Activated T-helper 9 cell treated with anti-CD3 and anti-CD28 coated beads, Interleukin-2, amount 50 U/mL, for 16 hours (primary cell): ENCODE measurements at places on chromosomes 7 and 10.

- no peak for DNase-seq
Measured at GRCh38 chr10:122525788-122526187, 34.8 kb upstream of the DMBT1 start.

GRCh38 chr7:46071076-46071475, 150.0 kb upstream of the IGFBP3 start:
- DNase-seq = no peak

GRCh38 chr7:99398891-99399445, 9.4 kb downstream of the PDAP1 start:
- no peak for DNase-seq

DNA sequence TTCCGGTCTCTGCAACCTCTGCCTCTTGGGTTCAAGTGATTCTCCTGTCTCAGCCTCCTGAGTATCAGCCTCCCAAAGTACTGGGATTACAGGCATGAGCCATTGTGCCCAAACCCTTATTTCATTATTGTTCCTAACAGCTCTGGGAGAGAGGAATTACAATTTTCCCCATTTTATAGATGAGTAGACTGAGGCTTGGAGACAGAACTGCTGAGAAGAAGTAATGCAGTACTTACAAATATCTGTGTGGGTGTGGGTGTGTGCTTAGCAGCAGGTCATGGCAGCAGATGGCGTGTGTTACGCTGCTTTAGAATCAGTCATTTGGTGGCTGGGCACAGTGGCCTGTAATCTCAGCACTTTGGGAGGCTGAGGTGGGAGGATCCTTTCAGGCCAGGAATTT, 7.4 kb downstream of the PRKRIP1 start:
- no peak for DNase-seq

- no peak for DNase-seq
Measured at GRCh38 chr7:90579181-90579688, 16.9 kb upstream of the CDK14 start.

DNA sequence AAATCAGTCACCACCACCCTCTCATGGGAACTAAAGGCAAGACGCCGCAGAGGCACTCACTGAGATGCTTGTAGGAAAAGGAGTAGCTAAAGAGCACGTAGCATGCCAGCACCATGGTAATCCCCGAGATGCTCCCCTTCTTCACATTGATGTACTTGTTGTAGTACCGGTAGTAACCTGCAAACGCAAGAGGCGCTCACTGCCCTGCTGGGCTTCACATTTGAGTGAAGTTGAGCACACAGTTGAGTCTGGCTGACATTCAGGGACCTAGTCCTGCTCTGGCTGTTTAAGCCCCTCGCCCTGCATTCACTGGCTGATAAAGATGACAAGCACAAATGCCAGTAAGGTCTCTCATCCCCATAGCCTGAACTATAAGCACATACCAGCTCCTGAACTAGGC, 6.9 kb downstream of the ATP5MF start:
- no peak for DNase-seq

DNA sequence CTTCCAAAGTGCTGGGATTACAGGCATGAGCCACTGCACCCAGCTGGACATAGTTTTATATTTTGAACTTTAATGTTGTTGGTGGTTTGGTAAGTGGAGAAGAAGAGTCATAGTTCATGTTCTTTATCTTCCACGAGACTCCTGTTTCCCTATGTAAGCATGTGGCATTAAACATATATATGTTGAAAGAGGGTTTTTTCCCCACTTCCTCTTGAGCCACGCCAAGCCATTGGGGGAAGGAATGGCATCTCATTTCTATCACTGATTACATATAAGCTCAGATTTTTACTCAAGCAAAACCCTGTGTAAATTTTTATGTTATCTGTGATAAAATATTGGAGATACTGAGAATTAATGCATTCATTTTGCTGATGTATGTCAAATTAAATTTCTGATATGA, 300.4 kb downstream of the PHF14 start:
- no peak for DNase-seq

DNA sequence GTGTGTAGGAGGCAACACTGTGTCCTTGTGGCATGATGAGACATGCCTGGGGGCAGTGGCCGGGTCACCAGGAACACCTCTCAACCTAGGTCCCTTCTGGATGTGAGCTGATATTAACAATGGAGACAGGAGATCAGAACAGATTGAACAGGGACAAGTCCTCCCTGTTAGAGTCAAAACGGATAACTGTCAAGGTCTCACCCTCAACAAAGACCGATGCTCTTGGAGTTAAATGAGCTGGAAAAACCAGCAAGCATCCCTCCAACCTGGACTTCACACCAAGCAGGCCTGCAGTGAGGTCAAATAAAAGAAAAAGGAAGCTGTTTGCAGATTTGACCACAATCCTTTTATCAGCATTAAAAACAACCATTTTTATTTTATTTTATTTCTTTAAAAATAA, 49.0 kb downstream of the SLIT1 start:
- DNase-seq = no peak

DNA sequence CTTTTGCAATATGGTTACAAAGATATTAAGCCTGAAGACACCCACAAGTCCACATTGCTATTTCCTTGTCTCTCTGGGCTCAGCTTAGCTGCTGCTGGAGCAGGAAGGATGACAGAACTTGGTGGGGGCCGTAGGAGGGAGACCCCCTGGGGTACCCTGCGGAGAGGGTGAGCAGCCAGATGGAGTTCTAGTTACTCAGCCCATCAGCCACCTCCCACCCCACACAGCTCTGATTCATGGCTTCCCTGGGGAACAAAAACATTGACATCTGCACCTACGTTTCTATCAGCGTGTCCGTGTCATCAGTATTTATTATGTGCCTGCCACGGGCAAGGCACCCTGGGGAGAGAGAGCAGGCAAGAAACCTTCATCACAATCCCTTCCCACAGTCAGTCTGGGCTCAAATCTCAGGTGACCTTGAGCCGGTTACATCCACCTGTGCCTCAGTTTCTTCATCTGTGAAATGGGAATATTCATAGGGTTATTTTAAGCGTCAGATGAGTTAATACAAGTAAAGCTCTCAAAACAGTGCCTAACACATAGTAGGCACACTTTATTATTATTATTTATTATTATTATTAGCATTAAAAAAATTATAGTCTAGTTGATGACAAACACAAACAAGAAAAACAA, 131.5 kb downstream of the C10orf105 start:
- no peak for DNase-seq

DNA sequence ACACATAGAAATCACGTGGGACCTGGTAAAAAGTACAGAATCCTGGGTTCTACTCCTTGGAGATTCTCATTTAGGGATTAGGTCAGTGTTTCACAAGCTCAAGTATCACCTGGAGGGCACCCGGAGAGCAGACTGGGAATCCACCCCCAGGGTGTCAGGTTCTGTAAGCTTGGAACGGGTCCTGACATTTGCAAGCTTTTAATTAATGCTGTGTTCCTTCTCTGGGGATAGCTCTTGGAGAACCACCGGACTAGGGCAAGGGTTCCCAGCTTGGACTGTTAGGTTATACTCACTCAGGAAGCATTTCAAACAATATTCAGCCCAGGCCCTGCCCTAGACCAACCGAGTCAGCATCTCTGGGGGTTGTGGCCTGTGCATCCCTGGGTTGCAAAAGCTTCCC, 23.0 kb downstream of the TCF7L2 start:
- no peak for DNase-seq

- DNase-seq = no peak
Measured at GRCh38 chr10:128628252-128628651, 502.0 kb upstream of the MKI67 start.

GRCh38 chr7:120806669-120807068, 51.3 kb downstream of the TSPAN12 start:
- DNase-seq = no peak

- DNase-seq = no peak
Measured at GRCh38 chr10:84820596-84820995, 492.2 kb downstream of the CCSER2 start.

GRCh38 chr7:128039544-128039953, 8.3 kb upstream of the LRRC4 start:
- no peak for DNase-seq

DNA sequence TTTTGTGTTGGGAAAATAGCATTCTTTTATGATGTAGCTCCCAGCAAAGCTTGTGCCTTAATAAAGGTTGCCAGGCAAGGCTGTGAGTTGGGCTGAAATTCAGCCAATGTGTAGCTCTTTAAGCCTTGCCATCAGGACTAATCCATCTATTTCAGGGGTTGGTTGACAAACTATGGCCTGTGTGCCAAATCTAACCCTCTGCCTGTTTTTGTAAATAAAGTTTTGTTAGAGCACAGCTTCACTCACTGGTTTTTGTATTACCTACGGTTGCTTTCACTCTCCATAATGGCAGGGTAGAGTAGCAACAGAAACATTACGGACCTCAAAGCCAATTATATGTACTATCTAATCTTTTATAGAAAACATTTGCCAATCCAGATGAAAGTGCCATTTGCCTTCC, 638.1 kb upstream of the POT1 start:
- DNase-seq = no peak

DNA sequence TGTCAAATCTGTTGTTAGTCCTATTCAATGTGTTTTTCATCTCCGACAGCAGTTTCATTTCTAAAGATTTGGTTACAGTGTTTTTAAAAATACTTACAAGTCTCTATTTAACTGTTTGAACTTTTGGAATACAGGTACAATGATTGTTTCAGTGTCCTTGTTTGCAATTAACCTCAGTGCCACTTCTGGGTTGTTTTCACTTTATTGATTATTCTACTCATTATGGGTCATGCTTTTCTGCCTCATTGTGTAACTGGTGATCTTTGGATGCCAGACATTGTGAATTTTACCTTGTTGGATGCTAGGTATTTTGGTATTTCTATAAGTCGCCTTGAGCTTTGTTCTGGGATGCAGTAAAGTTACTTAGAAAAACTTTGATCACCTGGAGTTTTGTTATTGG, 331.3 kb downstream of the AUTS2 start:
- no peak for DNase-seq

DNA sequence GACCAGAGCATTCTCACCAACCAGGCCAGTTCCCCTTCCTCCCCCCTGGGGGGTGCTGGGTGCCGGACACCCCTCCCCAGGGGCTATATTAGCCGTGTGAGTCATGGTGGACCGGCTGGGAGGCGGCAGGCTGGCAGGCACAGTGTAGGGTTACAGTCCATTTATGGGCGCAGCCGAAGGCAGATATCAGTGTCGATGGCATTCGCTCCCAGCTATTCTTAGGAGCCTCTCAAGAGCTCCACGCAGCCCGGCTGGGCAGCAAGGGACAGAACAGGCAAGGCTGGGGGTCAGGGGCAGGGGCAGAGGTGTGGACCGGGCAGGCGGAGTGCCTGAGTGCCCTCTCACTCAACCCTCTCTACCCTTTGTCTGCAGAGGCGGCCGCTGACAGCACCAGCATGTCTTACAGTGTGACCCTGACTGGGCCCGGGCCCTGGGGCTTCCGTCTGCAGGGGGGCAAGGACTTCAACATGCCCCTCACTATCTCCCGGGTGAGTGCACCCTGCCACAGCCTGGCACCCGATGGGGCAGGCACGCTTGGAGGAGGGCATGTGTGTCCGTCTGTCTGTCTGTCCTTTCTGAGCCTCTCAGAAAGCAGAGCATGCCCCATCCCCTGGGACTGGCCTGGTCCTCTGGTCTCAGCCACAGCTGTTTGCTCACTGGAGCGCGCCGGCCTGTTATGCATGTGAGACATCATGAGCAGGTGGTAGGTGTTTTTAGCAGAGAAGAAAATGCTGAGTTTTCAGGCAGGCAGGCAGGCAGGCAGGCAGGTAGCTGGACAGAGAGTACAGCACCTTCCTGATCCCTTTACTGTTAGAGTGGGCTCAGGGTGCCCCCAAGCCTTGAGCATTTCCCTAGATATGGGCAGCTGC, at the start of gene LDB3:
LDB3 (plus strand) TSS at position 215 of the 869 bp plus-strand sequence; CDS start at position 396, 181 bp downstream.
- no peak for DNase-seq

DNA sequence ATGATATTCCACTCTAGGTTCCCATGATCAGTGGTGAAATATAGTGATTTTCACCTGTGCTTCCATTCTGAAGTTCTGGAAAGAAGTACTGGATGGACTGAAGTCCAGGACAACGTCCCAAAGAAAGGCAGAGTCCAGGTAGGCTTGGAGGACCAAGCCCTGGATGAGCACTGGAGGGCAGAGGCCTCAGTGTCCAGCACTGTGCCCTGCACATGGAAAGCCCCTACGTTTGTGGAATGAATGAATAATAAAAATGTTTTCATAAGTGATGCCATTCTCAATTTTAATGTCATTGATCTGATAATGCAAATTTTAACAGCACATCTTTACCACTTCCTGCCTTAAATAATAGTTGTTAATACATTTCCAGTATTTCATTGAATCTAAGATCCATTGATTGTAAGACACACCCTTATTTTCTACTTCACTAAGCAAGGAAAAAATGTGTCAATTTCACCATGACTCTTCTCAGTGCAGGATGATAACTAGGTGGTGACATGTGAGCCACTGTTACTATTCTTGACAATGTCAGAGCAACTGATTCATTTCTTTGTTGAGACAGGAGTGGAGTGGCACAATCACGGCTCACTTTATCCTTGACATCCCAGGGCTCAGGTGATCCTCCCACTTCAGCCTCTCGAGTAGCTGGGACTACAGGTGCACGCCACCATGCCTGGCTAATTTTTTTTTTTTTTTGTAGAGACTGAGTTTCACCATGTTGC, 35.2 kb downstream of the ZNF783 start:
- no peak for DNase-seq

DNA sequence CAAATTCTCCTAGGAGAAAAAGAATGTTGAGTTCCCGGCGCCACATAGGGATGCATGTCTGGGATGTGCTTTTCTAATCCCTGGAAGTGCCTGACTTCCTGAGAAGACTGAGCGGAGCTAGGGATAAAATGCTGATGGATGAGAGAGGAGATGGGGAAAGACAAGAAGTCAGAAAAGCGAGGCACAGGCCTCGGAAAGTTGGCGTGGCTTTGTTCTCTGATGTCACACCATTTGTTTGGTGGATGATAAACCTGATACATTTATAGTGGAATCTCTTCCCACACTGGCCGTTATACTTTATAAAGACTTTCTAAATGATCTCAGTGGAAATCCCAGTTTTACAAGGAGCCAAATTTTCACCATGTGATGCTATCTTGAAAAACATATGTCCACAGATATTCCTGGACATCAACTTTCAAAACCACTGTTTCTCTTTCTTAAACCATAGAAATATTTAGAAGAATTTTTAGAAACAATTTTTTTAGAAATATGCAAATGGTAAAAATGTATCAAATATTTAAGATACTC, 188.8 kb upstream of the SVIL start:
- no peak for DNase-seq

GRCh38 chr10:93062514-93063143, 2.0 kb downstream of the CYP26C1 start:
- no peak for DNase-seq

DNA sequence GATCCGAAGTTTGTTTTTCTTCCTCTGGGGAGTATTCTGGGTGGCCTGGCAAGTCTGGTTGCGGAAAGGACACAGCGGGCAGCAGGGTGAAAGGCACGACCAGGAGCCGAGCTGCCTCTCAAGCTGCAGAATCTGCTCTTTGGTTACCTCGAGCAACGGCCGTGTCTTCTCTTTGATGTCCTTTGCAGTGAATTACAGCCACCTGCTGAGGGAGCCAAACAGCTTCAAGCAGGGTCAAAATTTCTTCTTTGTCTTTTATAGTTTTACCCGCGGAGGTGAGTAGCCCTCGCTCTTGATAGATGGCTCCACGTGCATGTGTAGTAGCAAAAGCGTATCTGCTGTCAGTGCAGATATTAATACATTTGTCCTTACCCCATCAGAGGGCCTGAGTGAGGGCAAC, 177.3 kb upstream of the MBL2 start:
- no peak for DNase-seq
